Right atrium auricular region (tissue), 2 donors: ENCODE measurements at places on chromosomes 4 and X.

DNA sequence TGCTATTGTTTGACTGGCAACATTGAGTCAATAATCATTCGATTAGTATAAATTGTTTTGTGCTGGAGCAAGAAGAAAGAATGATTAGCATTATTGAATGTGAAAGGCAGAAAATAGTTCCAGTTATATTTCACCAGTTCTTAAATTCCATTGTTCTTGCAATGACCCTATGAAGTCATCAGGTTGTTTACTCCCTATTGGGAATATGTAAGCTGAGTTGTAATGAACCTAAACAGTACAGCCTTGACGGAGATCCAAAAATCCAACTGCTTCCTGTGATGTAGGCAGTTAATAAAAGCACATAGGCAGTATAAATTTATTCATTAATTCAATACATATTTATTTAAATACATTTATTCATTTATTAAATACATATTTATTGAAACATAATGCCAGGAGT is 947.5 kb downstream of the PCDH7 start:
- H3K27me3 ChIP-seq: no peaks in the 10 kb centered on the region
- no peaks in the 10 kb centered on the region for H3K4me1 ChIP-seq
- no peak for DNase-seq
- no peaks in the 10 kb centered on the region for H3K36me3 ChIP-seq
- no peak overlapping the region for H3K4me3 ChIP-seq

GRCh38 chr4:38563707-38564495 is 100.1 kb upstream of the KLF3 start:
- no peak for DNase-seq
- H3K27me3 ChIP-seq: no peaks in the 10 kb centered on the region
- no peak overlapping the region for H3K27ac ChIP-seq
- no peaks in the 10 kb centered on the region for H3K36me3 ChIP-seq

GRCh38 chr4:183059797-183060196 is 39.3 kb upstream of the WWC2 start:
- no peaks in the 10 kb centered on the region for H3K36me3 ChIP-seq
- H3K4me3 ChIP-seq: no peak overlapping the region
- no peaks in the 10 kb centered on the region for H3K27me3 ChIP-seq
- H3K27ac ChIP-seq: no peak overlapping the region
- no peaks in the 10 kb centered on the region for H3K4me1 ChIP-seq

DNA sequence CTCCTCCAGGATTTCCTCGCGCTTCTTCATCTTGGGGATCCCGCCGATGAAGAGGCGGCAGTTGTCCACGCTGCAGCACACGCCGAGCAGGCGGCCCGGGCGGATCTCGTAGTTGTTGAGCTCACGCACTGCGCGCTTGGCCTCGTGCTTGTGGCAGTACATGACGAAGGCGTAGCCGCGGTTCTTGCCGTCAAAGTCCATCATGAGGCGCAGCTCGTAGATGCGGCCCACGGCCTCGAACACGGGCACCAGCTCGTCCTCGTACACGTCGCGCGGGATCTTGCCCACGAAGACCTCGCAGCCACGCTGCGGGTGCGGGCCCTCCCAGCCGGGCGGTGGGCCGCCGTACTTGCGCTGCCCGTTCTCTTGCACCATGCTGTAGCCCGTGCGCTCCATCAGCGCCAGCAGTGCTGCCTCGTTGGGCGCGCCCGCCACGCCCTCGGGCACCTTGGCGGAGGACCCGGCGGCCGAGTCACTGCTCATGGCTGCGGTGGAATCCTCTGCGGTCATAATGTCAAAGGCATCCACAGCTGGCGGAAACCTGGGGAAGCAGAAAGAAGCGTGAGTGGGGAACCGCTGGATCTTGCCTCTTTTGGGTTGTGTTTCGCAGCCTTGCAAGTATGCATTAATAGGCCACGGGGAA is 103.4 kb downstream of the CHRNA9 start:
- H3K27ac ChIP-seq: no peak overlapping the region
- H3K36me3 ChIP-seq: no peaks in the 10 kb centered on the region
- DNase-seq: no peak
- H3K4me1 ChIP-seq: no peaks in the 10 kb centered on the region
- H3K27me3 ChIP-seq: no peaks in the 10 kb centered on the region

- peak overlapping the region; percentile 92 for H3K27ac ChIP-seq
- DNase-seq: peak; percentile 71
- H3K36me3 ChIP-seq: no peaks in the 10 kb centered on the region
- peak overlapping the region; percentile 35 for H3K4me3 ChIP-seq
- H3K27me3 ChIP-seq: no peaks in the 10 kb centered on the region
Measured at GRCh38 chrX:49165901-49166881, 3.6 kb downstream of the MAGIX start.

DNA sequence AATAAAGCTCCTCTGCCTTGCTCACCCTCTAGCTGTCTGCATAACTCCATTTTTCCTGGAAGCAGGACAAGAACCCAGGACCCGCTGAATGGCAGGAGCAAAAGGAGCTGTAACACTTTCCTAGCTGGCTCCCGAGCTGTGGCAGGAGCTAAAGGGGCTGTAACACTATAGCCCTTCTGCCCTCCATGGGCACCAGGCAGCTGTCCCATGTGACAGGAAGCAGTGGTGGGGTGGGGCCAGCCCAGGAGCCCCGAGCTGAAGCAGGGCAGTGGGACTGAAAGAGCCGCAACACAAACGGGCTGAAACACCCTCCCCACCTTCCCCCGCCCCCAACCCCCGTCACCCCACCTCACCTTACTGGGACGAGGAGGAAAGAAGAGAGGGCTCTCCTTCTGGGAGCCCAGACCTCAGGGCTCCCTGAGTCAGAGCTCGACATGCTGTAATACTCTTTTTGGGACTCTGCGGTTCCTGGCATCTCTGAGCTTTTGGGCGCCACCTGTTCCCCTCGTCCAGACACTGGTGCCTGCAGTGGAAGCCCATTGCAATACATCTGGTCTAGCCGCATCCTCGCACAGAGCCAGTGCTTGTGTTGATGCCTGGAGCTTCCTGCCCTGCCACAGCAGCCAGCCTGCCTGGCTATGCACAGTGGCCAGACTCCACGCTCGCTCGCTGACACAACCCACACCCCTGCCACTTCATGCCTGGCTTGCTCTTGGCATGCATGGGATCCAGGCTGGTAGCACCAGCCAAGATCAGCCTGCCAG is 39.4 kb downstream of the PPM1K start:
- no peak overlapping the region for H3K4me3 ChIP-seq
- H3K4me1 ChIP-seq: no peaks in the 10 kb centered on the region
- DNase-seq: no peak
- no peaks in the 10 kb centered on the region for H3K27me3 ChIP-seq
- H3K36me3 ChIP-seq: no peaks in the 10 kb centered on the region

GRCh38 chr4:16079046-16079445 is 4.8 kb downstream of the PROM1 start:
- DNase-seq: no peak
- H3K27ac ChIP-seq: no peak overlapping the region
- peaks cover 32% of the 10 kb centered on the region for H3K4me1 ChIP-seq
- H3K27me3 ChIP-seq: peaks cover 4% of the 10 kb centered on the region
- no peak overlapping the region for H3K4me3 ChIP-seq

GRCh38 chr4:184251670-184251980 is 34.0 kb upstream of the ENPP6 start:
- no peak overlapping the region for H3K4me3 ChIP-seq
- H3K27ac ChIP-seq: no peak overlapping the region
- no peaks in the 10 kb centered on the region for H3K36me3 ChIP-seq
- no peaks in the 10 kb centered on the region for H3K4me1 ChIP-seq

GRCh38 chr4:32196950-32197688 is 1477.0 kb downstream of the PCDH7 start:
- no peaks in the 10 kb centered on the region for H3K27me3 ChIP-seq
- H3K36me3 ChIP-seq: no peaks in the 10 kb centered on the region
- H3K4me1 ChIP-seq: no peaks in the 10 kb centered on the region
- H3K27ac ChIP-seq: no peak overlapping the region
- H3K4me3 ChIP-seq: no peak overlapping the region

DNA sequence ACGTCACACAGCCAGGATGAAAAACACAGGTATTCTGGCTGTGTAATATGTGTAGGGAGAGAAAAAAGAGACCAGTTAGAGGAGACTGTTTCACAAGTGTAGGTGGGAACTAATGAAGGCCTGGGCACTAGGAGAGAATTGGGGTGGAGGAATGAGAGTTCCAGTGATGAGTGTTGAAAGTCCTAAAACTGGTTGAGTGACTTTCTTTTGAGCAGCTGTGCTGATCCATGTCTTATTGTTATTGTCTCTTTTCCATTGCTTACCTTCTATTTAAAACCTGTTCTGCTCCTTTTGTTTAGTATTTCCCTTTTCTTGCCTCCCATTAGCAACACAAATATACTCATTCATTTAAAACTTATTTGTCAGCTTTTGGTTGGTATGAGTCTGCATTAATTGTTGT is 88.7 kb downstream of the PDLIM5 start:
- DNase-seq: no peak
- H3K4me3 ChIP-seq: no peak overlapping the region
- peak overlapping the region; percentile 61 for H3K27ac ChIP-seq
- peaks cover 48% of the 10 kb centered on the region for H3K4me1 ChIP-seq

DNA sequence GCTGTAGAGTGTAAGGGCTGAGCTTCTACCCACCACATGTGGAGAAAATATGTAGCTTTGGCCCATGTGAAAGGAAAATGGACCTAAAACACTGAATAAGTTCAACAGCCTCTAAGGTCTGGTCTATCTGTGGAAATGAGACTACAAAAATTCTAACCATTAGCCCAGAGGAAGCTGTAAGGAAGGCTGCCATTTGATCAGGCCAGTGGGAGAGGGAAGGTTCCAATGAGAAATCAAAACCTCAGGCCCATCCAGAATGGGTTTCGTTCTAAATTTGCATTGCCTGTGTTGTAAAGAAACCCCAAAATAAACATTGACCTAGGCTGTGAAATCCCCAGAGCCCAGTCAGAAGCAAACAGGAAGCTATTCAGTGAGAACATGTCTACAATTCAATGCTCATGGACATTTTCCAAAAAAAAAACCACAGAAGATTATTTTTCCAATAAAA is 320.4 kb upstream of the SLC7A11 start:
- H3K4me1 ChIP-seq: no peaks in the 10 kb centered on the region
- no peaks in the 10 kb centered on the region for H3K27me3 ChIP-seq
- no peaks in the 10 kb centered on the region for H3K36me3 ChIP-seq
- no peak overlapping the region for H3K4me3 ChIP-seq
- DNase-seq: no peak
- H3K27ac ChIP-seq: peak overlapping the region; percentile 62

DNA sequence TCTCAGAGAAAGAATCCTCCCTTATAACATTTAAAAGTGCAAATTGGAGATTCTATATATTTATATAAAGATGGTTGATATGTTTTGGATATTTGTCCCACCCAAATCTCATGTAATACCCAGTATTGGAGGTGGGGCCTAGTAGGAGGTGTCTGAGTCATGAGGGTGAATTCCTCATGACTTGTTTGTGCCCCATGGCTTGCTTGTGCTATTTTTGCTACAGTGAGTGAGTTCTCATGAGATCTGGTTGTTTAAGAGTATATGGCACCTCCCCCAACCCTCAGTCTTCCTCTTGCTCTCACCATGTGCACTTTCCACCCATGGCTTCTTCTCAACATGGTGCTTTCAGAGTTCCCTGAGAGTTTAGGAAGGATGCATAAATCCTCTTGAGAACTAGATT is 9.5 kb upstream of the ANKRD50 start:
- H3K4me1 ChIP-seq: no peaks in the 10 kb centered on the region
- DNase-seq: no peak
- no peaks in the 10 kb centered on the region for H3K36me3 ChIP-seq
- H3K27ac ChIP-seq: no peak overlapping the region

DNA sequence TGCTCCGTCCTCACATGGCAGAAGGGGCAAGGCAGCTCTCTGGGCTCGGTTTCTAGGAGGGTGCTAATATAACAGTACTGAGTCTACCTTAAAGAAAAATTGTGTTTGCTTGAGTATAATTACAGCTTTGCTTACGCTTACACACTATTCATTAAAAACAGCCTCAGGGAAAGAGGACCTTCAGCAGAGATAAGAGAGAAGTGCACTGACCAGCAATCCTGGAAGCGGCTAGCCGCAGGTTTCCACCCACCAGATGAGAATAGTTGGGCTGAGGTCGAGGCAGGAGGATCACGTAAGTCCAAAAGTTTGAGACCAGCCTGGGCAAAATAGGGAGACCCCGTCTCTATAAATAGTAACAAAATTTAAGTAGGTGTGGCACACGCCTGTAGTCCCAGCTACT is 15.2 kb upstream of the MRFAP1 start:
- no peak overlapping the region for H3K4me3 ChIP-seq
- H3K27ac ChIP-seq: no peak overlapping the region
- no peak for DNase-seq
- no peaks in the 10 kb centered on the region for H3K27me3 ChIP-seq

- H3K36me3 ChIP-seq: peaks cover 35% of the 10 kb centered on the region
- no peak overlapping the region for H3K27ac ChIP-seq
- H3K4me1 ChIP-seq: no peaks in the 10 kb centered on the region
- no peaks in the 10 kb centered on the region for H3K27me3 ChIP-seq
Measured at GRCh38 chr4:2891294-2891693, 47.6 kb downstream of the ADD1 start.

- no peaks in the 10 kb centered on the region for H3K4me1 ChIP-seq
- H3K36me3 ChIP-seq: no peaks in the 10 kb centered on the region
- no peaks in the 10 kb centered on the region for H3K27me3 ChIP-seq
- H3K4me3 ChIP-seq: no peak overlapping the region
- peak overlapping the region; percentile 63 for H3K27ac ChIP-seq
Measured at GRCh38 chr4:85734424-85734831, 259.5 kb downstream of the ARHGAP24 start.

DNA sequence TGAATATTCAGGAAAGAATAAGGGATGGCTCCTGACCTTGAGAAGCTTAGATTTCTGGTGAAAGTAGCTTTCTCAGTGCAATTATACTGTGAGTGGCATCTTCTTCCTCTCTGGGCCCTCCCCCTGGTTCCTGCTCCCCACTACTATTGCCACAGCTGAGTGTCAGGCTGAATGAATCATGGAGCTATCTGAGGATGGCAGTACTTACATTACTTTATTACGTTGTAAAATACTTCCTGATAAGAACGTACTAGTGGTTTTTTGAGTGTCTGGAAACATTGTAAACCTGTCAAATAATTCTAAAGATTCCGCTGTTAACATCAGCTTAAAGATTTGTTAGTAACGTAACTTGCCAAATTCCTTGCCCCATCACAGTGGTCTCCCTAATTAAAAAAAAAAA is 36.2 kb downstream of the ARHGAP10 start:
- no peak for DNase-seq
- H3K4me1 ChIP-seq: peaks cover 45% of the 10 kb centered on the region
- H3K36me3 ChIP-seq: no peaks in the 10 kb centered on the region
- H3K4me3 ChIP-seq: no peak overlapping the region
- no peak overlapping the region for H3K27ac ChIP-seq

DNA sequence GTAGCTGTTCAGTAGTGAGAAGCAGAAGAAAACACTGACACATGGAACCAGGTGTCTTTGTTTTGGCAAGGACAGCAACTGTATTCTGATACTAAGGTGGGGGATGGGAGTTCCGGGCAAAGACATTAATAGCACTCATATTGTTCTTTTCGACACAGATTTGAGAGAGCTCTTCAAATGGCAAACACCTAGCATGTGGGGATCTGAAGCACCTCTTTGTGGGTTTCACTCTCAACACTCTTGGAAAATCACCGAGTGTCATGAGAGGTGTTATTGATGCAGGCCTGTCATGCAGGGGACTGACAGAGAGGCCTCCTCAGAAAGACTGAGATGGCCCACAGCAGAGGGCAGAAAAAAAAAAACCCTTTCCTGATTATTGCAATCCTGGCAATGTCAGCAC is 228.4 kb upstream of the VCX start:
- no peak overlapping the region for H3K27ac ChIP-seq
- no peak overlapping the region for H3K4me3 ChIP-seq
- DNase-seq: no peak

GRCh38 chr4:126568652-126569570 is 1063.8 kb upstream of the INTU start:
- no peak for DNase-seq
- no peak overlapping the region for H3K4me3 ChIP-seq
- H3K27me3 ChIP-seq: no peaks in the 10 kb centered on the region
- H3K27ac ChIP-seq: no peak overlapping the region
- no peaks in the 10 kb centered on the region for H3K36me3 ChIP-seq
- H3K4me1 ChIP-seq: no peaks in the 10 kb centered on the region
